ENCODE measurements at places on chromosomes 7 and 10.
A peak's percentile ranks its signal among the peaks of the same experiment; 100 is the strongest.

DNA sequence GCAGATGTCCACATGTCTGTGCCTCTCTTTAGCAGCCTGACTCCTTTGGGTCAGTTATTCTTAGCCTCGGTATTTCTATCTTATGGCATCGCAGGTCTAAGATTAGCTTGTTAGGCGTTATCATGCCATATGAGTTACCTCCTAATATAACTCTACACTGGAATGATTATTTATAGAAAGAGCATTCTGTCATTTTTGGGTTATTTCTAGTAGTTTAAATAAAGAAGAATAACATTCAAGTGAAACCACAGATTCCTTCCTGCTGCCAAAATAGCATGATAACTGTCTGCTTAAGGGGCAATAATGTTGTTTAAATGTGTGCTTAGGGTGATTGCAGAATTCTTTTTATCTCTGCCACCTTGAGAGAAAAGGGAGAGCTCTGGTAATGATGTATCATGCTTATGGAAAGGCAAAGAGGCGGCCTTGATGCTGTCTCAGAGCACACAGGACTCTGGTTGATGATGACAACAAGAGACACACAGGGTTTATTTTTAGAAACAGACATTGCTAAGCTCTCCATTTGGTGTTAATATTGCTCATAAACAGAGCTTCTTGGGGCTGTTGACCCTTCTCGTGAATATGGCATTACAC, 10.4 kb downstream of the HDAC9 start:
- no peak for DNase-seq

- no peak for DNase-seq
Measured at GRCh38 chr10:35986756-35987502, 344.8 kb upstream of the FZD8 start.

DNA sequence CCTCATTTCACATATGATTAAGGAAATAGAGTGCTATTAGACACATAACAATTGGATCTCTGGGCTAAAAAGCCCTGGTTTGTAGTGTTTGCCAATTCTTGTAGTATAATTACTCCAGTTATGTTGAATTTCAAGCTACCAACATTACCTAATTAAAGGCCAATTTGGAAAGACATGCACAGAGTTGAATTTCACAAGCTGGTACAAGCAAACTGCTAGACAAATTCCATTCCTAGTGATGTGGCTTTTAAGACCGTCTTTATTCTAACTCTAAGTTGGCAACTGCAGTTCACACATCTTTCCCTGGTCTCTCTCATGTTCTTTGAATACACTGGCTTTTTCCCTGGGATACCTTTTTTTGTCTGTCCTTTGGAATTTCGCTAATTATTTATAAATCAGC, 384.1 kb upstream of the CNTNAP2 start:
- no peak for DNase-seq

- DNase-seq: no peak
Measured at GRCh38 chr10:4686644-4686996, 139.4 kb upstream of the AKR1E2 start.

GRCh38 chr10:64041185-64041988, 520.2 kb downstream of the REEP3 start:
- peak; percentile 71 for DNase-seq

- no peak for DNase-seq
Measured at GRCh38 chr10:60604342-60604741, 173.9 kb upstream of the CDK1 start.

DNA sequence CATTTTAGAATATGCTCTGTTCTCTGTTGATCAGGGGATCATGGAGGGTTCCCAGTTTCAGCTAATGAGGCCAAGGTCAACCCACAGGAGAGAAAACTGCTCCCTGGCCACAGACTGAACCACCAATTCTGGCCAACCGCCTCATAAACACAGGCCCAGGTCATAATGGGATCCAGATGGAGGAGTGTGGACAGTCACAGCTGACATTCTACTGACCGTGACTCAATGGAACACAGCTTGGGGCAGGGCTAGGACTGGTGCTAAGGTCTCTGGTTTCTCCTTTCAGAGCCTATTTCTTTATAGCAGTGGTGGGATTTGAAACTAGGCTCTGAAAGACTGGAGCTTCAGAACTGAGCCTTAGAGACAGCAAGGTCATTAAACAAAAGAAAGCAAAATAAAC, 68.3 kb downstream of the HIPK2 start:
- DNase-seq: no peak

GRCh38 chr10:119138346-119139306, 26.9 kb downstream of the SFXN4 start:
- DNase-seq: no peak

DNA sequence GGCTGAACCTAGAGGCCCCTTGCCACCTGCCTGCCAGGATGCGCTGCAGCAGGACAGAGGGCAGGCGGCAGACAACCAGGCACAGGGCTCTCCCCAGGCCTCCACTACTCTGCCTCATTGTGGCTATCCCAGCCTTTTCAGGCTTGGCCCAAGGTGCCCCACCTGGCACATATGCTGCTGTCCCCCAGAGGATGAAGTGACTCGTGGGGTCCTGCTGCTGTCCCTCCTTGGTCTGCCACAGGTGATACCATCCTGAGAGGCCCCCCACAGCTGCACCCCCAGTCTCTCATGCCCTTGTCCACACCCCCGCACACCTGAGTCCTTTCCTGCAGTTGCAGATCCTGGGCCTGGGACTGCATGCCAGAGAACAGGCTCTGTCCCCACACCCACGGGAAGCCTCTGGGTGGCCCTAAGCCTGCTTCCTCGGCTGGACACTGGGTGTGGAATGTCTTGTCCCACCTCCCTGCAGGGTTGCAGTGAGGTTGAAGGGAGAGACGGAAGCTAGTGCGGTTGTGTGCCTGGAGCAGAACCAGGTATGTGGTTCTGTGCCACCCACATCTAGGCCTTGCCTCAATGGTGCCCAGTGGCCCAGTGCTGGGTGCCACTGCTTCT, 55.3 kb downstream of the RASGEF1A start:
- DNase-seq: no peak

GRCh38 chr7:133025056-133025455, 56.8 kb downstream of the CHCHD3 start:
- DNase-seq: no peak

GRCh38 chr7:22725585-22725984, 1.4 kb upstream of the IL6 start:
- no peak for DNase-seq

GRCh38 chr7:145624618-145625017, 492.0 kb upstream of the CNTNAP2 start:
- no peak for DNase-seq

- no peak for DNase-seq
Measured at GRCh38 chr10:43585046-43585445, 10.6 kb upstream of the ZNF239 start.

- no peak for DNase-seq
Measured at GRCh38 chr7:11297126-11297625, 323.5 kb downstream of the PHF14 start.

DNA sequence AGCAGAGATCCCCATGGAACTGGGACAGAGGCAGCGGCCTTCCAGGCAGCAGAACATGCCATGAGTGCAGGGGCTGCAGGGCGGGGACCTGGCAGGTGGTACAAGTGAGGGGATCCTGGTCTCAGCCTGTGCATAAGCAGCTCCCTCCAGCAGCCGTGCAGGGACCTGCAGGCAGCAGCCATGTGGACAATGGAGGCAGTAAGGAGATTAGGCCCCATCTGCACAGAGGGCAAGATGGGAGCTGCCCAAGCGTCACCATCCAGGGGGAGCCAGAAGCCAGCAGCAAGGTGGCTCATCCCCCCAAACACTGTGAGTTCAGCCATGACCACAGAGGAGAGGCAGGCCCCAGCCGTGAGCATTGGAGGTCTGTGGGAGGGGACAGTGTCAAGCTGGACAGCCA, 3.1 kb downstream of the DDC start:
- no peak for DNase-seq

DNA sequence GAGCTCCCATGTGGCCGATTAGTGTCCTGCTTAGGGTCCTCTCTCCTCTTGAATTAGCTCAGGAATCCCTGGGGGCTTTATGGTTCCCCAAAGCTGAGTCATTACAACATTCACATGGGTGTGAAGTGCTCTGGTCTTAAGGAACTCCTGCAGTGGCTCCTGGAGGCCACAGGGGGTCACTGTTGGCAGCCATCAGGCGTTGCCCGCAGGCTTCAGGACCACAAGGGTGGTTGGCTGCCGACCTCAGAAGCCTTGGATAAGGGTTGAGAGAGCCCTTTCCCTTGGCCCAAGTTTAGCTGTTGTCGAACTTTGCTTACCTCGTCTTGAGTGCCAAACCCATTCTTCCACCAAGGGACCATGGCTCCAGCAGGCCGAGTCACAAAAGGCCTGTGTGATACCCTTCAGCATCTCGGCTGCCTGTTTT, 61.7 kb downstream of the SH2D4B start:
- no peak for DNase-seq

DNA sequence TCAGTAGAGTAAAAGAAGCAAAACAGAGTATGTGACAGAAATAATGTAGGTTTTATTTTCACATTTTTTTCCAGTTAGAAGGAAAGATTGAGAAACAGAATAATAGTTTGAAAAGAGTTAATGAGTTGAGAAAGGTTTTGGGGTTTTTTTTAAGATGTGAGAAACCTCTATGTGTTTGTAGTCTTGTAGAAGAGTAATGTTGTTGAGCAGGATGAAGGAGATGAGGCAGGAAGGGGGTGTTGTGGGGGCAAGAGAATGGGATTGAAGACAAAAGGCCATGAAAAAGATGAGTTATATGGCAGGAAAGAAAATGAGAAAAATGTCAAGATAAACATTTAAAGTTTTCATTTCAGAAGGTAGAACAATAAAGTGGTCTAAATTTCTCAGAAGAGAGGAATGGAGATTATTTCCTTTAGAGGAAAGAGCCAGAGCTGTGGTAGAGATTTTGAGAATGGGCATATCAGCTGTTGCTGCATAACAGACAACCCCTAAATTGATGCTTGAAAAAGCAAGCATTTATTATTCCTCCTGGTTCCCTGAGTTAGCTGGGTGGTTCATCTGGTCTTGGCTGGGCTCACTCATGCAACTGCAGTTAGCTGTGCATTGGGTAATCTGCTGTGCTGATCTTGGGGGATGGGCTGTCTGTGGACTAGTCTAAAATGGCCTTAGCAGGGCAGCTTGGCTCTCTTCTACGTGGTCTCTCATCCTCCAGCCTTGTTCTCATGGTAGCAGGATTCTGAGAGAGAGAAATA, 27.1 kb downstream of the PCGF5 start:
- no peak for DNase-seq

DNA sequence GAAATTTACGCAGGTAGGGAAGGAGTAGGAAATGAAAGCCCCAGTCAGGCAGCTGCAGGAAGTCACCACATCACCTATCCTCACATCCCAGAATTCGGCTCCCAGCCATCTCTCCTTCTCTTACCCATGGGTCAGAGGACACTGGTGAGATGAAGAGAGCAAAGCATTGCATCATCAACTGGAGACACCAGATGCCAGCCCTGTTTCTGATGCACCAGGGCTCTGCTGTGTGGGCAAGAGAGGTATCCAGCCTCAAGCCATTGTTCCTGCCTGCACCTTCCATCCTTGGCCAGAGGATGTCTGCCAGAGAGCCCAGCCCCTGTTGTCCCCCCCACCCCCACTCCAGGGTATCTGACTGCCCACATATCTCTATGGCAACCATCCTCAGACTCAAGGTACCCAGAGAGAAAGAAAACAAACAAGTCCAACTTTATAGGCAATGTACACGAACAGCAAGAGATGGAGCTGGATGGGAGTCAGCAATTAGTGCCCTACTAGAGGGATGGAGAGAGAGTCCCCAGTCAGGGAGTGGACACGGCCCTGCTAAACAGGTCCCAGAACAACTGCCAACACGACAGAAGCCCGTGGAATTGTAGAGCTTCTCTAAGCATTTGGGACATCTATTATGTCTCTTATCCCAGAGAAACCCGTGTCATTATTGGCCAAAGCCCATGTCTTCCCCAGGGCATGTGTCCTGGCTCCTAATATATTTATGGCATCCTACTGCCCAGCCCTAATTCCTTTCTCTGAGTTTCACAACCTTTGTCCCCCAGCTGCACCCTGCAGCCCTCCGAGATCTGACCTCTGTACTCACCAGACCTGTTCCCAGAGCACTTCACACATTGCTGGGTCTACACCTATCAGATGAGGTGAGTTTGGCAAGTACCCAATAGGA, 2.8 kb downstream of the CAMK2G start:
- DNase-seq: no peak

DNA sequence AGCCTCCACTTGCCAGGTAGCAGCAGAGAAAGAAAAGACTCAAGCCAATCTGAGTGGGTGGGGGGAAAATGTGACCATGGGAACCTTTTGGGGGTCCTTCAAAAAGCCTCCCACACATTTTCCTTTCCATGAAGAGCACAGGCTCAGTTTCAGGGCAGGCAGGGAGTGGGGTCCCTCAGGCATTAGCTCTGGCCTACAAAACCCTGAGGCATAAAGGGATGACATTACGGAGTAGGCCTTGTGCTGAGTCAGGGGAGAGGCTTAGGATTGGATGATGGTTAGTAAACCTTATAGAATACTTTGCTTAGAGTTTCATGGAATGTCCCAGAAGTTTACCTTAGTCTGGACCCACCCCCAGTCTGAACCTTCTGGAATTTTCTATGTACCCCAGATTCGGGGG, 3.5 kb downstream of the DNAJC30 start:
- no peak for DNase-seq

DNA sequence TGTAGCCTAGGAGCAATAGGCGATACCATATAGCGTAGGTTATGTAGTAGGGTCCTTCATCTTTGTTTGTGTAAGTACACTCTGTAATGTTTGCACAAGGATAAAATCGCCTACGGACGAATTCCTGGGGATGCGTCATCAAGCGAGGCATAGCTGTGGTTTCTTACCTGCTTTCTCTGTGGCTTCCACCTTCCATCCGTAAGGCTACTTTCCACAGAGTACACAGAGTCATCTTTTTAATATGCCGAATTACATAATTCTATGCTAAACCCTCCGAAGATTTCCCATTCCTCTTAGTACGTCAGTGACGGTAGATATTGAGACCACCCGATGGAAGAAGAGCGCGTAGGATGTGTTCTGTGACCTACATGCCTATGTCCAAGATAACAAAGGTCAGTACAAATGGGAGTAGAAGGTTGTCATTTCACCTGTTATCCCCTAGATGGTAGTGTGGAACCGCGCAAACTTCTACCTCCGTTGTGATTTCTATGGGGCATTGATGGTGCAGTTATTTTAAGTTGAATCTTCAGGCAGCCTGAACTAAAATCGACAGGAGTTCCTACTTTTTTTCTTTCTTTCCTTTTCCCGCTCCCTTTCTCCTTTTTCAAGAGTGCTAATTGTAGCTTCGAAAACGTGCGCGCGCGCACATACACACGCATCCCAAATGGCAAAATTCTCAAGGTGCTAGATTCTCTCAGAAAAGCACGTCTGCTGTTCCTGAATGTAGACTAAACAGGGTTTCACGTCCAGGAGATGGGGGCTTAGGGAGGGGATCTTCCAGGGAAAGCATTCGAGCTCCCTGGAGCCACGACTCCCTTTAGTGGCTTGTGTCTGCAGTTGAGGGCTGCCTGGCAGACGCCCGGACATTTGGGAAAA, 111.7 kb upstream of the MBL2 start:
- DNase-seq: no peak

- no peak for DNase-seq
Measured at GRCh38 chr10:32790483-32790882, 167.5 kb downstream of the ITGB1 start.

GRCh38 chr10:113704637-113705343, 25.1 kb downstream of the CASP7 start:
- DNase-seq: no peak

Measured in activated T-helper 1 cell treated with anti-CD3 and anti-CD28 coated beads, Interleukin-2, amount 50 U/mL, for 16 hours (primary cell).